ENCODE measurements at places on chromosomes 12 and 14. TPM values are rescaled to one million over a fixed set of nuclear protein-coding genes. Genes with fewer than 3 reads are reported as not detected.

OR6C4 gene
- total RNA-seq, result not detected

AP5M1 gene
- total RNA-seq, result 15.8 TPM

RND1 gene
- 0.43 TPM for total RNA-seq

GPR84 gene
- total RNA-seq, result 3.5 TPM

FOXN4 gene
- not detected for total RNA-seq

ACTR6 gene
- total RNA-seq, result 19.6 TPM

TTC7B gene
- total RNA-seq, result 26.4 TPM

- H3K4me1 ChIP-seq, result peaks cover 12% of the 10 kb centered on the region
- no peaks in the 10 kb centered on the region for H3K36me3 ChIP-seq
- no peak overlapping the region for H3K4me3 ChIP-seq
- DNase-seq, result no peak
- H3K27me3 ChIP-seq, result no peaks in the 10 kb centered on the region
Measured at GRCh38 chr12:87323369-87323768, 705.8 kb downstream of the C12orf50 start.

- H3K27ac ChIP-seq, result no peak overlapping the region
- no peaks in the 10 kb centered on the region for H3K4me1 ChIP-seq
- no peaks in the 10 kb centered on the region for H3K36me3 ChIP-seq
- no peaks in the 10 kb centered on the region for H3K27me3 ChIP-seq
- DNase-seq, result peak; percentile 15
Measured at GRCh38 chr12:127083008-127083949, 1183.7 kb upstream of the TMEM132C start.

DNA sequence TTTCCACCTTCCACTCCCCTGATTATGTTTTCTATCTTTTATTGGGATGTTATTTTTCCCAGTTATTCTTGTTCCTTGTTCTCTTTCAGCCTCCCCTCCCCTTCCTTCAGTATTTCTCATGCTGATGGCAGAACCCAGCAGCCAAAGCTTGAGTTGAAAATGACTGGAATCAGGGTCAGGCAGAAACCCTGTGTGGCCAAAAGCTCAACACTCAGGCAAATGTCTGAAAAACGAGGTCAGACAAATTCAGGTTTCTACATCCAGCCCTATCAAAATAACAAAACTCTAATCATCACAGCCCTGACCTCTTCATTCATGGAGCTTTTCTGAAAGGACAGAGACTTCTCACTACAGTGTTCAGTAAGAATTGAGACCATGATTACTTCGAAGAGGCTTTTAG lies 134.6 kb downstream of the PTPRR start:
- no peak overlapping the region for H3K4me3 ChIP-seq
- no peaks in the 10 kb centered on the region for H3K27me3 ChIP-seq
- H3K27ac ChIP-seq, result no peak overlapping the region
- H3K36me3 ChIP-seq, result no peaks in the 10 kb centered on the region
- H3K4me1 ChIP-seq, result no peaks in the 10 kb centered on the region
- DNase-seq, result no peak

DNA sequence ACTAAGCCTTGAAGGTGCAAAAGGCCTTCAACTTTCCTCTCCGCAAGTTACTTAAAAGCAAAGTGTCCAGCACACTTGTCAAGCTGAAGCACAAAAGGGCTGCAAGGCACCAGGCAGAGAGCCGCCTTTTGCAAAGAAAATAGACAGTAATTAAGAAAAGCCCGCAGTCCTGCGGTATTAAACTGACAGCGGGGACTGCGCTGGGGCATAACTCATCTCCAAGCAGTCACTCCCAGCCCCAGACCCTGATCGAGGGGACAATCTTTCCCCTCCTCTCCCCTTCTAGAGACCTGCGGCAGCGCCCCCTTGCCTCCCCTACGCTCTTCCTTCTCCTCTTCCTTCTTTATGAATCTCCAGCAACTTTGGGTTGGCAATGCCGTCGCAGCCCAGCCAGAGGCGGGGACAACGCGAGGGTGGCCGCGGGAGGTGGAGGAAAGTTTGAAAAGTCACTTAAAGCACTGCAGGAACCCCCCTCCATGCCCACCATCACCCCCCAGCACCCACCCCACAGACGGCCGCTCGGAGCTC lies 200.9 kb upstream of the CAND1 start:
- no peak overlapping the region for H3K4me3 ChIP-seq
- H3K36me3 ChIP-seq, result no peaks in the 10 kb centered on the region
- H3K4me1 ChIP-seq, result no peaks in the 10 kb centered on the region
- peaks cover 4% of the 10 kb centered on the region for H3K27me3 ChIP-seq

DNA sequence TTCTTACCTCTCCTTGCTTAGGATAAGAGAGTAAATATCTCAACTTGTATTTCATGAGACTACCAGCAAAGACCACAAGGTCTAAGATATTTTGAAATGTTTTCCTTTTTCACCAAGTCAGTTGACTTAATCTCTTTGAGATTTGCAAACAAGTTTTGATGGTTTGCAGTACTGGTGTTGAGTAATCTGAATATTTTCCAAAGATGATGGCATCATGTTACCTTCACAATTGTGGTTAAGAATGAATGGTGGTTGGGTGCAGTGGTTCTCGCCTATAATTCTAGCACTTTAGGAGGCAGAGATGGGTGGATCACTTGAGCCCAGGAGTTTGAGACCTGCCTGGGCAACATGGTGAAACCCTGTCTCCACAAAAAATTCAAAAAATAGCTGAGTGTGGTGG lies 225.7 kb downstream of the TMTC2 start:
- DNase-seq, result no peak
- H3K4me1 ChIP-seq, result no peaks in the 10 kb centered on the region
- no peak overlapping the region for H3K4me3 ChIP-seq
- H3K36me3 ChIP-seq, result no peaks in the 10 kb centered on the region

DNA sequence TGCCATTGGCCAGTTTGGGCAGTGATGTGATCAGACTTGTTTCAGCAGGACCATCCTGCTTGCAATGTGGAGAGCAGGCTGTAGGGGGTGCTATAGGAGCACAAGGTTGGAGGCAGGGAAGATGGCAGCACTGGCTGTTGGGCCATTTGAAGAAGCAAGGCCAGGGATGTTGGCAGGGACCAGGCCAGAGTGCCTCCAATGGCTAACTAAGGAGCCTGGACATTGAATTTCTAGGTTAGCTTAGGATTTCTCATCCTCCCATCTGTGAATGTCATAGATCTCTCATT lies 23.5 kb downstream of the FGF23 start:
- H3K27me3 ChIP-seq, result no peaks in the 10 kb centered on the region
- DNase-seq, result peak; percentile 18
- H3K4me1 ChIP-seq, result no peaks in the 10 kb centered on the region
- H3K4me3 ChIP-seq, result no peak overlapping the region

DNA sequence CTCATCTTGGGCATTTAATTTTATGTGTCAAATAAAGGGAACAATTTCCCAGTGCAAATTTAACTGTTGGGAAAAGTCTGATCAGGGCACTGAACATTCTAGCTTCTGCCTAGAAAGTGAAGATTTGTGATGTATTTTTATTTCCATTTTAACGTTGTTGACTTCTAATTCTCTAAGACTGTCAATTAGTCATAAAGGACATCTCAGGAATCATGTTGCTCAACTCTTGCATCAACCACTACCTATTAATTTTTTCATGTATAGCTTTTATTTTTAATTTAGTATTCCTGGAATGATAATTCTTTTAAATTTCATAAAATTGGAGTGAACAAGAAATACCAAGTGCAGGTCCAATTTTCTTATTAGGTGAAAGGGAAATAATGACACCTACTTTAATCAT lies 87.9 kb upstream of the METAP2 start:
- no peak for DNase-seq
- no peaks in the 10 kb centered on the region for H3K27me3 ChIP-seq
- no peaks in the 10 kb centered on the region for H3K36me3 ChIP-seq
- H3K4me1 ChIP-seq, result no peaks in the 10 kb centered on the region
- H3K27ac ChIP-seq, result no peak overlapping the region

DNA sequence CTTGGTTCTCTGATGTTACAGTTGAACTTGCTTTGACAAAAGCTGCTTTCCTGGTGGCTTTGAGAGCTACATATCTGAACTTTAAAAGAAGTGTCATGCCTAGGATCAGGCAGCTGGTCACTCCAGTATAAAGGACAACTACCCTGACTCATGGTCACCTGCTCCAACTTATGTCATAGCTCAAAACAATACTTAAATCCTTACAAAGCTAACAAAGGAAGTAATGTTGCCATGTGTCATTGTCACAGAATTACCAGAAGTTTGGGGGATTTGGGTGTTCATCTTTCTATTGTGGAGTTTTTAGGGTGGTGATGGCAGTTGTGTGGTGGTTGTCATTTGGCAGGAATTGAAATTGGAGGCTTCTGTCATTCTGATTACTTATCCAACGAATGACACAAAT lies 1.8 kb upstream of the TCP11L2 start:
- DNase-seq, result no peak
- no peak overlapping the region for H3K4me3 ChIP-seq
- H3K36me3 ChIP-seq, result no peaks in the 10 kb centered on the region
- peaks cover 21% of the 10 kb centered on the region for H3K4me1 ChIP-seq

- H3K36me3 ChIP-seq, result no peaks in the 10 kb centered on the region
- H3K4me3 ChIP-seq, result no peak overlapping the region
- H3K27ac ChIP-seq, result no peak overlapping the region
- no peak for DNase-seq
Measured at GRCh38 chr12:94660436-94660835, 10.1 kb upstream of the TMCC3 start.

DNA sequence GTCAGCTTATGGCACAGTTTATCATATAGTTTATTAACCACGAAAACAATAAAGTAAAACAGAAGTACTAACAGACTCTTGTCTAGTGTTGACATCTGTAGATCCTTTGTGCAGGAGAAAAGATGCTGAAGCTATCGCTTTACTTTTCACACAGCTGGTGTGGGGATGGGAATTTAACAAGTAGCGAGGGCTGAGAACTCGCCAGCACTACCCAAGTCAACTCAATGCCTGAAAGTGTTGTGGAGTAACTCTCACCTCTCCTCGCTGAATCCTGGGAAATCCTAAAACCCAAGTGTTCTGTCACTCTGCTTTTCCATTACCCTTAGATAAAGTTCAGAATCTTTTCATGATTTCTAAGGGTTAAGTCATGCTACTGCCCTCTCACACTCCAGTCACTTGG lies 264.2 kb downstream of the BMP4 start:
- H3K27ac ChIP-seq, result no peak overlapping the region
- no peak for DNase-seq
- no peaks in the 10 kb centered on the region for H3K4me1 ChIP-seq
- no peaks in the 10 kb centered on the region for H3K36me3 ChIP-seq
- no peaks in the 10 kb centered on the region for H3K27me3 ChIP-seq

DNA sequence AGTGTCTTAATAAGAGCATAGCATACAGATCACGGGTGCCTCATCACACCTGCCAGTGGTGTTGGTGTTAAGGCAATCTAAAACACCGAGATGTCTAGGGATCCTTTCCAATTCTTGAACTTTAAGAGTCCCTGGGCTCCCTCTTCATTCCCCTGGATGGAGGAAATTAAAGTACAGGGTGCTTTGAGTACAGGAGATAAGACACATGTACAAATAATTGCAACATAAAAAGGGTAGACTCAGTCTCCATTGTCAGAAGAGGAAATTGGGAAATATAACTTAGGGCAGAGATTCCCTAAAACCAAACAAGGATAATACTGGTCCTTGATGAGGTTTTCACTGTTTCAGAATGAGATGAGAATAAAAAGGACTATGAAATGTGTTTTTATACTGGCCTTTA lies 34.9 kb downstream of the SCFD1 start:
- H3K4me1 ChIP-seq, result no peaks in the 10 kb centered on the region
- DNase-seq, result no peak
- no peaks in the 10 kb centered on the region for H3K27me3 ChIP-seq
- peaks cover 39% of the 10 kb centered on the region for H3K36me3 ChIP-seq
- no peak overlapping the region for H3K4me3 ChIP-seq

DNA sequence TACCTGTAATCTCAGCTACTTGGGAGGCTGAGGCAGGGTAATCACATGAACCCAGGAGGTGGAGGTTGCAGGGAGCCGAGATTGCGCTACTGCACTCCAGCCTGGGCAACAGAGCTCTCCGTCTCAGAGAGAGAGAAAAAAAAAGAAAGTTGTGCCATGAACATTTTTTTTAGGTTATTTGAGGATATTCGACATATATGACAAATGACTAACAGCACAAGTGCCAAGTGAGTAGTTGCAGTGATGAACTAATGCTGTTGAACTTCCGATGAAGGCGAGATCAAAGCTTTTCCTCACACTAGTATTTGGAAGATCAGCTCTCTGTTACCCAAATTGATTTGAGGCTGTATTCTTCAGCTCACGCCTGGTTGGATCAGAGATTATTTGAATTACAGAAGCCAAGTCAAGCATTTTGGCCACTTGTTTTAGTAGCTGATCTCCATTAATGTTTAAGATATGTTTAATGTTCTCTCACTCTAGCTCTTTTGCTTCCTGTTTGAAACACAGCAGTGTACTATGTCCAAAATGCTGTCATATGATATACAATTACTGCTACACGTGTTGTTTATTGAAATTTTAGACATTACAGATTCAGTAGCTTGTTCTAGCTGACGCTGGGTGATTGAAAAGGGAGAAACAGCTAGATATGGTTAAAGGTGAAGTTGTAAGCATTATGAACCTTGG lies 43.4 kb downstream of the WDR20 start:
- no peak overlapping the region for H3K4me3 ChIP-seq
- H3K27ac ChIP-seq, result no peak overlapping the region
- H3K4me1 ChIP-seq, result peaks cover 56% of the 10 kb centered on the region
- DNase-seq, result no peak

GRCh38 chr14:104666981-104667380 lies 22.4 kb upstream of the INF2 start:
- DNase-seq, result no peak
- H3K27ac ChIP-seq, result no peak overlapping the region
- no peak overlapping the region for H3K4me3 ChIP-seq
- H3K36me3 ChIP-seq, result no peaks in the 10 kb centered on the region
- H3K27me3 ChIP-seq, result no peaks in the 10 kb centered on the region

DNA sequence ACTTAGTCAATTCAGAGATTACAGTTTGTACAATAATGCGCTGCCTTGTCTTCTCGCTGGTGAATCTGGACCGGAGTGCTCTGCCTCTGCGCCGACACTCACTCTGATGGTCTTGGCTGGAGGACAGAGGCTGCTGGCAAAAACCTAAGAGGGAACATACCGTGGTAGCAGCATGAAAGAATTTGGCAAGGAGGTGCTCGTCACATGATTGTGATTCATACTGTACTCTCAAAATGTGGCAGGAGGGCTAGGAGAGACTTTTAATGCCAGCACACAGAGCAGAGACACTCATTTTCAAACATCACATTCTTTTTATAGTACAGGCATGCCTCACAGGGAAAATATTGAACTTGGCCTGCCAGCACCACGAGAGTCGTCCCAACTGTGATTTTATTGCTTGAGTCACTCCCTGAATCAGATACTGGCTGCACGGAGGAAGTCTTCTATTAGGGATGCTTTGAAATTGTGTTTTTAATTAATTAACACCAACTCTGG lies 67.8 kb downstream of the HMGA2 start:
- H3K4me3 ChIP-seq, result no peak overlapping the region
- H3K27me3 ChIP-seq, result peaks cover 5% of the 10 kb centered on the region
- no peak overlapping the region for H3K27ac ChIP-seq
- H3K4me1 ChIP-seq, result peaks cover 12% of the 10 kb centered on the region

GRCh38 chr12:104529130-104529874 lies 72.6 kb downstream of the CHST11 start:
- no peak overlapping the region for H3K27ac ChIP-seq
- H3K27me3 ChIP-seq, result no peaks in the 10 kb centered on the region
- no peak for DNase-seq
- H3K36me3 ChIP-seq, result no peaks in the 10 kb centered on the region
